Stimulated activated CD8-positive, alpha-beta memory T cell treated with anti-CD3 and anti-CD28 coated beads, Interleukin-2, amount 100 ng/mL, for 1 hour (primary cell): ENCODE measurements at places on chromosomes 1 and 21.

- DNase-seq = no peak
These were observed 59.1 kb downstream of the PRDM2 start for GRCh38 chr1:13759072-13759471.

- DNase-seq = no peak
These were observed 28.3 kb upstream of the PPM1J start for GRCh38 chr1:112743174-112744008.

GRCh38 chr1:206705191-206705590, 20.5 kb downstream of the MAPKAPK2 start:
- no peak for DNase-seq

GRCh38 chr1:117575586-117576225, 30.1 kb upstream of the TENT5C start:
- DNase-seq = no peak

GRCh38 chr1:14915356-14916054, 238.0 kb upstream of the TMEM51 start:
- peak; percentile 22 for DNase-seq

GRCh38 chr1:178867670-178868069, 3.2 kb downstream of the ANGPTL1 start:
- no peak for DNase-seq

GRCh38 chr1:178183796-178184195, 89.9 kb downstream of the RASAL2 start:
- no peak for DNase-seq

DNA sequence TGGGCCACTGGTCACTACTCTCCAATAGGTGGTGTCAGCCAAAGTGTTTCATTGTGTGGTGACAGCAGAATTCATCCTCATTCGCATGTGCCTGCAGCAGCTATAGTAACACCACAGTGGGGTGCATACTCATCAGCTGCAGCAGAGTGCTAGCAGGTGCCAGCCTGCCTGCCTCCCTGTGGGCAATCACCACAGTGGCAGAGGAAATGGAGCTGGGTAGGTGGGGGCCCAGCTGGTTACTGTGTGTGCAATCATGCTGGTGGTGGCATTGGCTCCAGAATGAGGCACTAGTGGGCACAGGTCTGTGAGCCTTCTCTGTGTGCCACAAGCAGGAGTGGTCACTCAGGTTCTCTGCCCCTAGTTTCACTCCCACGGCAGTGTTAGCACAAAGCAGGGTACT, 579.2 kb downstream of the PTPRC start:
- no peak for DNase-seq

- DNase-seq = no peak
These were observed 321.0 kb downstream of the PLPP3 start for GRCh38 chr1:56258371-56258770.

DNA sequence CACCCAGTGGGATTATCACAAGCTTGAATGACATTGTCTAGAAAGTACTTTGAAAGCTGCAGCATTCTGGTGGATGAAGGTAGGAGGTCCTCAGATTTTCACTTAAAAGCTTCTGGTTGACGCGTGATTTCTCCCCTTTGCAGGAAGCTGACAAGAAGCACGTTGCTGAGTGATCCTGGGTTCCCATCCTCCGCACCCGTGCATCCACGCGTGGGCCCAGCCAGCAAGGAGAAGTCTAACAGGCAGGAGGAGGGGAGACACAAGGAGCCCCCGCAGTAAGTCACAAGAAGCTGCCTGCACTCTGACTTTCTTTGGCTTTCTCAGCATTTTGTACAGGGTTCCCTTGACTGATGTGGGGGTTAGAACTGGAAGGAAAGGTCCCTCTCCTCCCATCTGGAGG, 7.8 kb upstream of the B3GALT5 start:
- DNase-seq = no peak

DNA sequence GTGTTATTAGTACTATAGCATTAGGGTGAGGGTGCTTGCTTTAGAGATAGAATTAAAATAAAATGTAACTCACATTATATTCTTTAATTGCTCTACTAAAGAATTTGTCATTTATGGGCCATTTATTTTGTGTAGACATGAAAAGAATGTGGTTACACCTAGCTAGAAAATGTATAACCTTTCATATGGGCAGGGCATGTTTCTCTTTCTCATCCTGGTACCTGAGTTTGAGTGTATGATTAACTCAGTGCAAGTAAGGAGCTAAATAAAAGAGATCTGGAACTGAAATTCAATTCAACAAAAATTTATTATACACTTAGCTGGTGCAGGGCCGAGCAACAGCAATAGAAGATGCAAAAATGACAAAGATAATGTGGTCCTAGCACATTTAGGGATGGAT, 47.4 kb downstream of the MAP3K7CL start:
- DNase-seq = no peak

GRCh38 chr1:119329541-119330461, 38.8 kb upstream of the HAO2 start:
- DNase-seq = no peak

GRCh38 chr1:64839261-64839660, 94.4 kb downstream of the RAVER2 start:
- no peak for DNase-seq

DNA sequence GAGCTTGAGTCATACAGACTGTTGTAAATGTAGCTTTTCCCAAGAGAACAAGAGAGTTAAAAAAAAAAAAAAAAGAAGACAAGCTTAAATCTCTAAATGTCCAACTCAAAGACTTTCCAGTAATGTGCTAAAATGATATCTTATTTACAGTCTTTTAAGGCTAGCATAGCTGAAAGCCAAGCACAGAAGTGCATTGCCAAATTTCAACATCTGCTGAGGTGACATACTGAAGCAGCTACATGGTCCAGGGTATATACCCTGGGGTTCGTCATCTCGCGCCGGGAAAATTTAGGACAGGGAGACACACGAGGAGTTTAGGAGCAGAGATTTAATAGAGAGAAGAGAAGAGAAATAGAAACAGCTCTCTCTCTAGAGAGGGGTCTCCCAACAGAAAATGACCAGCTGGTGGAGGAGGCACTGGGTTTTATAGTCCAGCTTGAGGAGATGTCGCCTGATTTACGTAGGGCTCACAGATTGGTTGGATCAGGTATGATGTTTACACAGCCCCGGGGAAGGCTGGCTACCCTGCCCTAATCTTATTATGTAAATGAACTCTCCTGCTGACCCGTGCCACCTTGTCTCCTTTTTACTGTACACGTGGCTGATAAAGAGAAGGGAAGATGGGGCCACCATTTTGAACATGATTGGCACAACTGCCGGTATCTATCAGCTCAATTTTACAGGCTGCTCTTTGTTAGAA, 172.7 kb downstream of the TRIM33 start:
- no peak for DNase-seq

GRCh38 chr1:31798433-31799195, 17.2 kb downstream of the SPOCD1 start:
- DNase-seq = no peak

DNA sequence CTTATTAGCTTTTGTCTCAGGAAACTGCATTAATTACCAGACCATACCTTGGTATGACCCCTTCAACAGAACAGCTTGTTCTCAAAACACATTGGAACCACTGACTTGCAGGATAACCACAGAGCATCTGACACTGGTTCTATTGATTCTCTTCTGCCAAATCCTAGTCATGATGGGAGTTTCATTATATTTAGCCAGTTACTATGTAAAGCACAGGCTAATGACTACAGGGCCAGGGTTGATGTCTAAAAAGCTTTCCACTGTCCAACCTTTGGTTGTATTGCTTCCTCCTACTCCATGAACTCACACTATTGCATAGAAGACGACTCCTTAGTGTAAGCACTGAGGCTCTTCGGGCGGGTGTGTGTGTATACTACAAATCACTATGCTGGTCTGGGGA, 3.8 kb downstream of the STMN1 start:
- DNase-seq = no peak

- DNase-seq = no peak
These were observed 3.6 kb upstream of the VSIG8 start for GRCh38 chr1:159866066-159866465.

DNA sequence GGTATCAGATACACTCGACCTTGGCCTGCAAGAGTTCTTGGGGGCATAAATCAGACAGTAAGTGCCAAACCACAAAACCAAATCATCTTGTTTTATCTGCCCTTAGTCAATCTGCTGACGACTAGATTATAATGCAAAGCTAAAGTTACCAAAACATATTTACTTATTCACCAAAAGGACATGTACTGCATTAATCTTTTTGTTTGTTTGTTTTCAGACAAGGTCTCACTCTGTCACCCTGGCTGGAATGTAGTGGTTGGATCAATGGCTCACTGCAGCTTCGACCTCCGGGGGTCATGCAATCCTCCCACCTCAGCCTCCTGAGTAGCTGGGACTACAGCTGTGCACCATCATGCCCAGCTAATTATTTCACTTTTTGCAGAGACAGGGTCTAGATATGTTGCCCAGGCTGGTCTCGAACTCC, 114.7 kb downstream of the APP start:
- no peak for DNase-seq

- DNase-seq = no peak
These were observed at the start of gene ADGRL2 for GRCh38 chr1:81800695-81801650. TSS of gene ADGRL2 (plus strand) at chr1:81800934. CDS start at chr1:81836985, 36,051 bp downstream.

- DNase-seq = no peak
These were observed 78.9 kb downstream of the DENND1B start for GRCh38 chr1:197696372-197696771.

- DNase-seq = no peak
These were observed 2.0 kb upstream of the C1orf174 start for GRCh38 chr1:3902111-3902511.

DNA sequence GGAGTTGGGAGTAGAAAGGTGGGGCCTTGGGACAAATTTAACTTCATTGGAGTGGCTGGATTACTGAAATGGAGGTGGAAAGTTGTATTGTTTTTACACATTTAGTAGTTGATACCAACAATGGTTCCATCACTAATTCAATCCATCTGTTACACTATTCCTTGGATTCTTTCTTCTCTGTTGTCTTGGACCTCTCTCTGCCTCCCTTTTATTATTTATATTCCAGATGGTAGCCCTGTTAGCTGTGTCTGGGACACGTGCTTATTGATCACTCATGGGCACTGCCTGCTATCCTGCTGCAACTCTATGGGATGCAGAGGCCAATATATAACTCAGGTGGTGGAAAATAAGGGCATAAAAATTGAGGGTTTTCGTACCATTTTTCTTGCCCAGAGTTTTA, 346.3 kb downstream of the PAPPA2 start:
- no peak for DNase-seq

GRCh38 chr1:160061369-160062229, 8.4 kb downstream of the KCNJ10 start:
- no peak for DNase-seq

DNA sequence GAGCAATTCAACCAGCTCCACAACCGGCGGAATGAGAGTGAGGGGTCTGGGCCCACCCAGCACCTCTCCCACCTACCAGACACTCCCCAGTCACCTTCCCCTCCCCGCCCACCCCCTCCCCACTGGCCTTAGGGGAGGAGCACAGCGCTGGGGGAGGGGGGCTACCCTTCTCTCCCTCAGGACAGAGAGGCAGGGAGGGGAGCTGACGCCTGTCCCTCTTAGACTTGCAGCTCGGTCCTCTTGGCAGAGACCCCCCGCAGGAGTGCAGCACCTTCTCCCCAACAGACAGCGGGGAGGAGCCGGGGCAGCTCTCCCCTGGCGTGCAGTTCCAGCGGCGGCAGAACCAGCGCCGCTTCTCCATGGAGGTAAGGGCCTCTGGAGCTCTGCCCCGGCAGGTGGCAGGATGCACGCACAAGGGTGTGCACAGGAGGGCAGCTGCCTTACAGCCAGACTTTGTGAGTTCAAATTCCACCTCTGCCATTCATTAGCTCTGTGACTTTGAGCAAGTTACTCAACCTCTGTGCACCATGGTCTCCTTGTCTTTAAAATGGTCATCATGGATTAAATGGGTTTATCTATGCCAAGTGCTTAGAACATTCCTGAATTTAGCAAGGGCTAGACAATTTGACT, 18.9 kb downstream of the CDK18 start:
- DNase-seq = no peak

- DNase-seq = no peak
These were observed 538 bp downstream of the GBP2 start for GRCh38 chr1:89125240-89125912.

GRCh38 chr1:93619507-93620171, 62.0 kb downstream of the BCAR3 start:
- DNase-seq = no peak

DNA sequence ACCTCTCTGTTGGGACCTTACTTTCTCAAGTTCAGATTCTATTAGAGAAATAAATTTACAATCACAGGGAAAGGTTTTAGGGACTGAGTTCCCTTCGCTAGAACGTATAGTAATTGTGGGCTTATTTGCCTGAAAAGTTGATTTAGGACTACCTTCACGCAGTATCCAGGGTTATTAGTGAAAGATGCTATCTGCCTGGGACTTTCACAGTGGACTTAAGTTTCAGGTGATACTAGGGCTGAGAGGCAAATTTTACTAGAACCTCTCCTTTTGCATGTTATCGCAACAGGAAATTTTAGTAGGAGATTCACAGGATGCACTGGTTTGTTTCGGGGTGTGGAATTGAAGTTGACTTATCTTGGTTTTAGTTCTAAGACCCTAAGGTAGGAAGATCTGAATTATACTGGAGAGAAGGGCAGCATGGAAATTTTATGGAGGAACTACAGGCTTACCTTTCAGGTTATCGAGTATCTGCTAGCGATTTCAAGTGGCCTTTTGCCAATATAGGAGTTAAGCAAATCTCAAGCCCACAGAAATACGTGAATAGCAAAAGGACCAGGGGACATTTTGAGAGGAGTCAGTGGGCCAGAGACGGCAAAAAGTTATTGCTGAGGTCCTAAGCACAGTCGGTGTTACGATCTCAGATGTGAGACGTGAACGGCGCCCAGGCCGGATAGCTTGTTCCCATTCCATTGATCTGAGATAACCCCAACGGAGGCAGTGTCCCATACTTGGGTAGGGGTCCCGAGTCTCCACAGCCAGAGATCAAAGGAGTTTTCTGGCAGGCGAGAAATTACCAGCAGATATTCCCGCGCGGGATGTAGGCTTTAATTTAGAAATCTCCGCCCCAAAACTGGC, 723 bp upstream of the GNAI3 start:
- no peak for DNase-seq

DNA sequence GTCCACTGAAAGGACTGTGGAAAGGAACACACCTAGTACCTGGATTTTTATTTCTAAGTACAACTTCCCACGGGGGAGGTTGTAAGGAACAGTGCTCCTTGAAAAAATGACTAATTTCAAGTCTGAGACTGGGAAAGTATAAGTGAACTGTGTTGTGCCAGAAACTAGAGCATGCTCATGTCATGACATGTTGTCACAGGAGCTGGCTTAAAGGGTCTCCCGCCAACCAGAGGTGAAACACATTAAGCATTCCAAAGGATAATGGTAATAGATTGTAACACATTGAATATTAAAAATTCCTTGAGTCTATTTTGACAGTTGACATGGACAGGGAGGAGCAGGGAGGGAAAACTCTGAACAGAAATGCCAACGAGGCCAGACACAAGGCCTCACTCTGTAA, 6.3 kb downstream of the ATP2B4 start:
- no peak for DNase-seq

DNA sequence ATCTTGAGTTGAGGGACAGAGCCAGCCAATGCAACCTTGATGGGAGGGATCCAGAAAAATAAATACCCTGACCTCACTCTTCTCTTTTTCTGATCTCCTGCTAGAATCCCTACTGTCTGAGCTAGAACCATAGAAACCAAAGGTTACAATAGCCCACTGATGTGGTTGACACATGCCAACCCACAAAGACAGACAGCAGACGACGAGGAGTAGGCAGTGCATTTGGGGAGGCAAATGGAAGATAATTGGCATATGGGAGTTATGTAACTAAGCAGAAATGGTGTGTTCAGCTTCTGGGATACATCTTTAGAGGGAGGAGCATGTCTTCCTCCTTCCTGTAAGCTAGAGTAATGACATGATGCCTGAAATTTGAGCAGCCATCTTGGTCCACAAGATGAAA, 171.7 kb upstream of the FGGY start:
- no peak for DNase-seq
